ENCODE measurements at places on chromosomes 12 and 14. TPM values are rescaled to one million over a fixed set of nuclear protein-coding genes. Genes with fewer than 3 reads are reported as not detected.

- DNase-seq: no peak
Measured at GRCh38 chr12:104377514-104377812, 73.9 kb downstream of the EID3 start.

DNA sequence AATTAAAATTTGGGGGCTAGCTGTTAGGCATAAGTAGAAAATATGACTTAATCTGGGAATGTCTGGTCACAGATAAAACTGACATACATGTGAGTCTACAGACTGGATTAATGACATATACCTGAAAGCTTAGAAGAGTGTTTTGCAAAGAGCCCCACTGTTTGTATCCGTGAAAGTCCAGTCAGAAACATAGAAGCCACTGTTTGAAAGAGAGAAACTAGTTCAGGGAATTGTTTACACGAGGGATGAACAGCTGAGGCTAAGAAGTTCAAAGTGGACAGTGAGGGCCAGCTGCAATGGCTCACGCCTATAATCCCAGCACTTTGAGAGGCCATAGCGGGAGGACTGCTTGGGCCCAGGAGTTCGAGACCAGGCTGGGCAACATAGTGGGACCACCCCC lies 36.2 kb upstream of the SGPP1 start:
- DNase-seq: no peak

DNA sequence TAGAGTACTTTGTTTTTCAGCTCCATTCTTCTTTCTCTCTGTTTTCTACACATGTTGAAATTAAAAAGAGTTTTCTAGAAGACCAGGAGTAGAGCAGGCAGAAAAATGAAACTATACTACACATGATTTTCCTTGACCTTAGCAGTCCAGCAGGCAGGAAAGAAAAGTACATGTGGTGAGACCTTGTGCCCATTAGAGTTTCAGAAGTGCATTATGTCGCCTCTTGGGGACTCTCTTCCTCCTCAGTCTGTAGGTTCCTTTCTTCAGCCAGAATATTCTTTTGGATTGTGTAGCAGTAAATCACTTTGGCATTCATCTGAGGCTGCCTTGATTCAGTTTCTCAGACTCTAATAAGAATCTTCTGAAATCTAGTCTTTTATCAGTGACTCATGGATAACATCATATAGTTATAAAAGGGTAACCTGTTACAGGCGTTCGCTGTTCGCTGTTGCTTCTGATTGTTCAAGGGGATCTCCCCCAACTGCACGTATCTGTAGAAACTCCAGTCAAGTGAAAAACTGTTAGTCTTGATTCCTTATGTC lies 161.8 kb downstream of the ANO4 start:
- DNase-seq: no peak

HSPA2 gene
- 15.1 TPM for total RNA-seq

All from endodermal cell (in vitro differentiated cells).